Psoas muscle (tissue), 8 donors: ENCODE measurements at places on chromosomes 7 and 10. TPM values are rescaled to one million over a fixed set of nuclear protein-coding genes. Genes with fewer than 3 reads are reported as not detected.

Gene SHH
- not detected for total RNA-seq

Gene MBL2
- total RNA-seq: not detected

Gene LBX1
- total RNA-seq: 7.6 TPM

Gene COL17A1
- not detected for total RNA-seq

Gene ADIRF
- total RNA-seq: 37.8 TPM

- no peaks in the 10 kb centered on the region for H3K36me3 ChIP-seq
- H3K27ac ChIP-seq: no peak overlapping the region
- no peaks in the 10 kb centered on the region for H3K27me3 ChIP-seq
- H3K4me1 ChIP-seq: no peaks in the 10 kb centered on the region
- DNase-seq: no peak
Observed at GRCh38 chr10:123521556-123521955, 144.6 kb upstream of the GPR26 start.

- no peak overlapping the region for H3K27ac ChIP-seq
- no peaks in the 10 kb centered on the region for H3K36me3 ChIP-seq
- no peak for DNase-seq
- no peaks in the 10 kb centered on the region for H3K4me1 ChIP-seq
Observed at GRCh38 chr7:148419856-148420832, 170.4 kb upstream of the C7orf33 start.

DNA sequence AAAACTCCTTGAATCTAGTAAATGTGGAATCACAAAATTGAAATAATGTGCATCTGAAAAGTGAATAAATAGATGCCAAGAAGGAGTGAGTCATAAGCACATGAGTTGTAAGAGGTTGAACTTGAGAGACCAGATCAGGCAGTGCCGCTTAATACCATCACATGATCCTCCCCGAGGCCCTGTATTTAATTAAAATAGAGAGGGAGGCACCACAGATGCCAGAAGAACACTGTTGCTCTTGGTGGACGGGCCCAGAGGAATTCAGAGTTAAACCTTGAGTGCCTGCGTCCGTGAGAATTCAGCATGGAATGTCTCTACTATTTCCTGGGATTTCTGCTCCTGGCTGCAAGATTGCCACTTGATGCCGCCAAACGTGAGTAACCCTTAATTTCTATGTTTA is at the start of gene GPNMB:
GPNMB (plus strand) TSS at position 221 of the 400 bp plus-strand sequence; CDS start at position 304, 83 bp downstream.
- no peaks in the 10 kb centered on the region for H3K36me3 ChIP-seq
- H3K4me1 ChIP-seq: peaks cover 7% of the 10 kb centered on the region

Gene INPP5F
- total RNA-seq: 10.0 TPM

DNA sequence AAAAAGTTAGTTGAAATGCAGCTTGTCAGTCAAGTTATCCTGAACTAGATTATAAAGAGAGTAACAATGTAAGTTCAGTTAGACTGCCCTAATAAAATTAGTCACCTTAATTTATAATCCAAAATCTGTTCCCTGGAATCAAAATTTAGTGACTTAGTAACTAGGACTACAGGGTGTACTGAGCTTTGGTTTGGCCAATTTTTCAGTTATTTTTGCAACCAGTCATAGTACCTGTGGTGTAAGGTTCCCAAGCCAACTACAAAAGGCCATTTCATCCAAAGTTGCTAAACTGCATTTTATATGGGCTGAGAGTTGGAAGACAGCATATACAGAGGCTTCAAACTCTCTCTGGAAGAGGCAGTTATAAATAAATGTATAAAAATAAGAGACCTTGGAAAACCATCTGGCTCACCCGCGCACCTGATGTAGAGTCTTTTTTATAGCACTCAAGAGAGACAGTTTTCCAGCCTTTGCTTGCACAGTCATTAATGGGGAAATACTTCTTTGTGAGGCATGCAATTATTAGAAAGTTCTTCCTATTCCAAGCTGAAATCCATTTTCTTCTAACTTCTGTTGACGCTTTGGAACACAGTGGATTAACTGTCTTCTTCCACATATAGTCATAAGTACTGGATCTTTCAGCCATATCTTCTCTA is 59.2 kb downstream of the PUS7 start:
- no peak overlapping the region for H3K27ac ChIP-seq
- H3K36me3 ChIP-seq: peaks cover 83% of the 10 kb centered on the region
- no peaks in the 10 kb centered on the region for H3K27me3 ChIP-seq
- no peak for DNase-seq
- H3K4me3 ChIP-seq: no peak overlapping the region
- H3K4me1 ChIP-seq: no peaks in the 10 kb centered on the region

Gene GIMAP8
- total RNA-seq: 11.9 TPM

DNA sequence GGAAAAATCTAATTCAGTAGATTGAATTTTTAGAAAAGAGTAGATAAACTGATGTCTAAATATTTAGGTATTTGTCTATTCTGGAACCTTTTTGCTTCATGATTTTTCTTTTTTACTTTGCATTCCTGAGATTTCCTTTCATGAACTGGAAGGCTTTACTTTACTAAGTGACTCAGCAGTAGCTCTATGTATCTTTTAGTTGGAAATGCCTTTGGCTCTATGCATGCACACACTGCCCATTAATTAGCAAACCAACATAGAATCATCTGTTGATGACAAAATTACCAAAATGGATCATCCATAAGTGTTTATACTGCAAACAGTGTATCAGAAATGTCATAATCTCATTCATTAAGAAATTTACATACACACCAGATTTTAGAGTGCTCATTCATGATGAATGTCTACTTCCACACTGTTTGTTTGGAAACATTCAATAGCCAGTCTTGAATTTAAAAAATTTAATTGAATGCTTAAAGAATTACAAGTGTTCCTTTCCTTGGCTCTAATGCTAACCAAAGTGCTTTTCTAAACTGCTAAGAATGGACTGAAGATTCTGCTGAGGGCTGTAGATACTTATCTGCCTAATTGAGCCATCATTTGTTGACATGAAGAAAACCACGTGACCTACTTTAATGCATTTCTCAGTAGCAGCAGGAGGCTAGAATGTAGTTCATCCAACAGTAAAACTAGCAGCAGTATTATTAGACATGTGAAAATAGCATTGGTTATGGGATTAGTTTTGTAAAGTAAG is 282.0 kb downstream of the ADK start:
- DNase-seq: no peak
- no peak overlapping the region for H3K27ac ChIP-seq
- H3K27me3 ChIP-seq: no peaks in the 10 kb centered on the region
- H3K36me3 ChIP-seq: no peaks in the 10 kb centered on the region

Gene MOGAT3
- total RNA-seq: not detected

Gene ZNF33A
- 20.3 TPM for total RNA-seq

Gene CDH23
- 2.0 TPM for total RNA-seq

DNA sequence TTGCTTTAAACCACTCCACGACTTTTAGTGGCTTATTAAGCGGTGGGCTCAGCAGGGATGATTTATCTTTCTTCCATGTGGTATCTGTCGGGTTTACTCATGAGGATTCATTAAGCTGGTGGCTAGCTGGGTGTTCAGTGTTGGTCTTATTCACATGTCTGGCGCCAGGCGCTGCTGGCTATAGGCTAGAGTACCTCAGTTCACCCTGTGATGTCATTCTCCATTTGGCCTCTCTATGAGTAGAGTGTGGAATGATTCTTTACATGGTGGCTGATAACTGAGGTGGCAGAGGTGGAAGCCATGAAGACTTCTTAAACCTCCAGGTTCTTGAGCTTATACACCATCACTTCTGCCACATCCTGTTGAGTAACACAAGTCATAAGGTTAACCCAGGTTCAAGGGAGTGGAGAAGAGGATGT is 115.4 kb downstream of the MLLT10 start:
- DNase-seq: no peak
- H3K4me3 ChIP-seq: no peak overlapping the region
- H3K4me1 ChIP-seq: peaks cover 6% of the 10 kb centered on the region
- no peaks in the 10 kb centered on the region for H3K36me3 ChIP-seq
- no peaks in the 10 kb centered on the region for H3K27me3 ChIP-seq

DNA sequence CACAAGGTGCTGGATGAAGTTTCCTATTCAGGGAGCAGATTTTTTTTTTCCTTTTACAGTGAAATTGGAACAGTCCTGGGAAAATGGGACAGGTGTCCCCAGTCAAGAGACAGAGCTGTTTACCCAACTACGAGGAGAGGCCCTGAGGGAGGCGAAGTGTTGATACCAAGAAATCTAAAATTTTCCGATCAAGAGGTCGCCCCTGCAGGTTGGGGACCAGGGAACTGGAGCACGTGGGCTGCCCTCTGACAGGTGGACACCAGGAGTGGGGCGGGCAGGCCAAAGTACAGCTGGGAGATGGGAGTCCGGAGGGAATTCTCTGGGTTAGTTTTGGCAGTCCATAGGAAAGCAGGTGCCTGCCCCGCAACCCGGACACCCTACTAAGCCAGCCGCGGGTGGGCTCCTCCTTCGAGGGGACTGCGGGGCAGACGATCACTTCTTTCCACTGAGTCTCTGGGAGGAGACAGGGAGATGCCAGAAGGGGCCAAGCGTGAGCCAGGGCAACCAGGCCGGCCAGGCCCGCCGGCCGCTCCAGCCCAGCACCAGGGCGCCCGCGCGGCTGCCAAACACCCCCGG is 965 bp upstream of the CAMK1D start:
- H3K4me3 ChIP-seq: peak overlapping the region; percentile 69
- H3K27ac ChIP-seq: no peak overlapping the region
- DNase-seq: no peak
- H3K27me3 ChIP-seq: peaks cover 19% of the 10 kb centered on the region
- no peaks in the 10 kb centered on the region for H3K36me3 ChIP-seq
- H3K4me1 ChIP-seq: peaks cover 10% of the 10 kb centered on the region

Gene ANKRD2
- total RNA-seq: 2,026 TPM

DNA sequence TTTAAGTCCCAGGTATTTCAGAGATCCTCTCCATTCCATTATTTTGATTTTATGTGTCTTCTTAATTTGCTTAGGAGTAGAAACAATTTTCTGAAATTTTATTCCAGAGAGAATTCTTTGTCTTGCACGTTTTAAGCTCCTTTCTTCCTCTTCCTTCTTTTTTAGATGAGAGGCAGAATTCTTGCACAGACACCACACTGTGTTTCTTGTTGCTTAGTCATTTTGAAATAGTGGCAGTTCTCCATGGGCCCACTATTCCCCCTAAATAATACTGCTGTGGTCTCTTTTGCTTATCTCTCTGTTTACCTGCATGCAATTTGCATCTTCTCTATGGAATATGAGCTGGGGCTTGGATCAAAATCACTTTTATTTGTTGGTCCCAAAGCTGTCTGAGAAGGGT is 54.3 kb upstream of the WAC start:
- no peaks in the 10 kb centered on the region for H3K27me3 ChIP-seq
- no peak overlapping the region for H3K4me3 ChIP-seq
- DNase-seq: no peak
- H3K36me3 ChIP-seq: no peaks in the 10 kb centered on the region
- H3K4me1 ChIP-seq: no peaks in the 10 kb centered on the region

Gene SLF2
- total RNA-seq: 20.1 TPM

DNA sequence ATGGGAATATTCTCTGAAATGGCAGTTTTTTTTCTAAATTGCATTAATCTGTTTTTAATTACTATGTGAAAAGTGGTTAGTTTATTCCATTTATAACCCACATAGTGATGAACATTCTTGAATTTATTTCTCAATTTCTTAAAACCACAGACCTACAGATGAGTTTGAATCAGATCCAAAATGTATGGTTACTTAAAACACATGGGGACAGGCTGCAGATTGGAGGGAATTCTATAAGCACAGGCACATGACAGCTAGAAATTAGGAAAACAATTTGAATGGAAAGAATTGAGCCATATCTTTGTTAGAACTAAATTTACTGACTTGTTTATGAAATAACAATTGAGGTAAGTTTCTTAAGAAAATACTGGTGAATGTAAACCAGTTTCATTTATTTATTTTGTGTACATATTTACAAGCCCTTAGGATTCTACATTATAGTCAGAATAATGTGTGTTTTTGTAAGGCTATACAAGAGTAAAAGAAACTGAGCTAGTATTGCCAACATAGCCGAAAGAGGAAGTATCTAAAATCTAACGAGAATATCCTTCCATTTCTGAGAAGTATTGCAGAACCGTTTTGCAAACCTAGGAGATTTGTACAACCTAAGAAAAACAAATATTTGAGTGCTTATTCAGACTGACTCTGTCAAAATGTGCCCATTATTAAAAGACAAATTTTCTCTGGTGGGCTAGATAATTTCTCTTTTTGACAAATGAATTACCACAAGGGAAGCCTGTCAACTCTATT is 434.3 kb upstream of the SEMA3D start:
- no peak overlapping the region for H3K4me3 ChIP-seq
- DNase-seq: no peak
- no peaks in the 10 kb centered on the region for H3K4me1 ChIP-seq
- no peaks in the 10 kb centered on the region for H3K36me3 ChIP-seq
- no peaks in the 10 kb centered on the region for H3K27me3 ChIP-seq

Gene LIPF
- total RNA-seq: not detected

Gene OPN1SW
- not detected for total RNA-seq

- no peak overlapping the region for H3K27ac ChIP-seq
- H3K4me3 ChIP-seq: no peak overlapping the region
- H3K4me1 ChIP-seq: peaks cover 4% of the 10 kb centered on the region
- no peaks in the 10 kb centered on the region for H3K36me3 ChIP-seq
- no peaks in the 10 kb centered on the region for H3K27me3 ChIP-seq
- DNase-seq: no peak
Observed at GRCh38 chr10:104273899-104274575, 5.1 kb downstream of the GSTO2 start.

Gene TRPV5
- not detected for total RNA-seq

- DNase-seq: no peak
- H3K4me3 ChIP-seq: no peak overlapping the region
- peaks cover 12% of the 10 kb centered on the region for H3K4me1 ChIP-seq
- H3K27me3 ChIP-seq: no peaks in the 10 kb centered on the region
- H3K36me3 ChIP-seq: no peaks in the 10 kb centered on the region
- no peak overlapping the region for H3K27ac ChIP-seq
Observed at GRCh38 chr10:94146313-94146712, 152.6 kb downstream of the PLCE1 start.

Gene OR2A42
- total RNA-seq: not detected

DNA sequence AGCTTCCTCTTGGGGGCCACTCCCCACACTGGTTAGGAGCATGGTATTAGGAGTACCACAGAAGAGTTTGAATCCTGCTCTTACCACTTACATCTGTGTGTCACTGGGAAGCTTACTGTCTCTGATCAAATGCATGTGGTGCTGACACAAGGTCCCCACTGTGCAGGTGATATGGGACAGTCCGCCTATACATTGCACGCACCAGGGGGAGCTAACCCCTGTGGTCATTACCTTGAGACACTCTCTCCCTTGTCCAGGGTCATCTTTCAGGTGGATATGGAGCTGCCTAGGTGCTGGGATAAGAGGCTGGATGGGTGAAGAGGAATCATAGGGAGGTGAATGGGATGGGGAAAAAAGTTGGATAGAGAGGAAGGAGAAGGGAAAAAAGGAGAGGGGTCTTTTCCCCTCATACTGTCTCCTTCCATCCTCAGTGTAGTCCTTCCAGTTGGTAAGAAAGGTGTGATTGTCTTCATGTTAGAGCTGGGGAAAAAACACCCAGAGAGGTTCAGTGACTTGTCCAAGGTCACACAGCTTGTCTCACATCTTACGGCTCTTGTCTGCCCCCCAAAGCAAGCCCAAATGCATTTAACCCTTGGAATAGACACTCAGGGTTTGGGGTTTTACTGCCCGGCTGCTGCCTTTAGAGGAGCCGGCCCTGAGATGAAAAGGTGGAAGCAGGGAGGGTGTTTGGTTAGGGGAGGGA is 125.9 kb downstream of the CDH23 start:
- H3K27me3 ChIP-seq: peaks cover 3% of the 10 kb centered on the region
- DNase-seq: no peak
- no peak overlapping the region for H3K4me3 ChIP-seq
- H3K27ac ChIP-seq: no peak overlapping the region
- no peaks in the 10 kb centered on the region for H3K4me1 ChIP-seq

- peaks cover 6% of the 10 kb centered on the region for H3K4me1 ChIP-seq
- no peak for DNase-seq
- peak overlapping the region; percentile 75 for H3K27ac ChIP-seq
- peaks cover 14% of the 10 kb centered on the region for H3K27me3 ChIP-seq
- no peaks in the 10 kb centered on the region for H3K36me3 ChIP-seq
Observed at GRCh38 chr7:13989949-13990305, 461 bp upstream of the ETV1 start.

Gene GPNMB
- total RNA-seq: 11.9 TPM

GRCh38 chr7:82600531-82600930 is 157.0 kb upstream of the CACNA2D1 start:
- H3K4me3 ChIP-seq: no peak overlapping the region
- no peaks in the 10 kb centered on the region for H3K27me3 ChIP-seq
